ENCODE measurements at places on chromosomes 5 and 9.

DNA sequence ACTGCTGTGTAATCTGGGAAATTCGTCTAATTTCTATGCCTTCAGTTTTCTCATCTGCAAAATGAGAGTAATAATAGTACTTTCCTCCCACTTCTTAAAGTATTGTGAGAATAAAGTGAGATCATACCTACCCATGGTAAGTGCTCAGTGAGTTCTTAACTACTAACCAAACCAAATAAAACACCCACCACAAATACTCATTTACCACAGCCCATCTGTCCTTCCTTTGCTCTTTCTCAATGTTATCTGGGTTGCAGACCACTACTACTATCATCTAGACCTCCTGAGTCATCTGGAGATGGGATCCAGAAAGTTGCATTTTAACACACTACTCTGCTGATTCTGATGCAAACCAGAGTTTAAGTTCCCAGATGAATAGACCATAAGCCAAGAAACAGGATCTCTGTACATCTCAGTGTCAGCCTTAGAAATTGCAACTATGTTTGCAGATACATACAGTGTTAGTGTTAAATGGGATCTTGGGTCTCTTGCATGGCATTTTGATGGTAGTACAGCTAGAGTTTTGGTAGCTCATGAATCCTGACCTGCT, 105.4 kb upstream of the ATP10B start:
- no peak for DNase-seq

DNA sequence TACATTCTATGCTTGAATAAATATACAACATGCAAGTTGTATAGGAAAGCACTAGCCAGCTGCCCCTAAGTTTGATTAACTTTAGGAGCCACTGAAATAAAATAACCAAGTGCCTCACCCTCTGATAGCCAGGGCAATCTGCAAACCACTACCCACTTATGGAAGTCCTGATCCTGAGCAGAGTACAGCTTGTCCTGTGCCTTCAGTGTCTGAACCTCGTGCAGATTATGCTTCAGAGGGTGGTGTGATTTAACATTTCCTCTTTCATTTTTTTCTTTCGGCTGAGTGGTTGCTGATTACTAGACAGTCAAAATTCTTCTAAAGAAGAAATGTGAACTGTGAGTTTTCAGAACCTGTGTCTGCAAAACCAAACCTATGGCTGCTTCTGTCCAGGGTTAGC, 327.7 kb downstream of the PIK3R1 start:
- no peak for DNase-seq

- no peak for DNase-seq
Observed at GRCh38 chr5:124956471-124957029, 210.1 kb upstream of the ZNF608 start.

DNA sequence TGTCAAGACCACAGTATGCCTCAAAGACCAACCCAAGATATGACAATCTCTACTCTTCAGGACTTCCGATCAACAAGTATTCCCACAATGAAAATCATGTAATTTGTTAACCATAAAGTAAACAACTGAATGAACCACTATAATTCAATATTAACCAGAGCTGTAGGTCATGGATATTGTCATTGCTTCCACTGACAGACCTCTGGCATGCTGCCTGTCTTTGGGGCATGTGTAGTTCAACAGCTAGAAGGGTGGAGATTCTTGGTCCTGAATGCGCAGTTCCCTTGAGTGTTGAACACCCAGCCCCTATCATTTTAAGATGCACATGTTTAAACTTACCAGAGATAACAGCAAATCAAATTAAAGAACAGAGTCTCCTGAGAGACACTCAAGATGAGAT, 283.0 kb downstream of the CEMIP2 start:
- no peak for DNase-seq

- peak; percentile 33 for DNase-seq
Observed at GRCh38 chr9:114501796-114502682, 3.2 kb downstream of the WHRN start.

GRCh38 chr9:135101926-135102325, 14.5 kb downstream of the OLFM1 start:
- DNase-seq: no peak

DNA sequence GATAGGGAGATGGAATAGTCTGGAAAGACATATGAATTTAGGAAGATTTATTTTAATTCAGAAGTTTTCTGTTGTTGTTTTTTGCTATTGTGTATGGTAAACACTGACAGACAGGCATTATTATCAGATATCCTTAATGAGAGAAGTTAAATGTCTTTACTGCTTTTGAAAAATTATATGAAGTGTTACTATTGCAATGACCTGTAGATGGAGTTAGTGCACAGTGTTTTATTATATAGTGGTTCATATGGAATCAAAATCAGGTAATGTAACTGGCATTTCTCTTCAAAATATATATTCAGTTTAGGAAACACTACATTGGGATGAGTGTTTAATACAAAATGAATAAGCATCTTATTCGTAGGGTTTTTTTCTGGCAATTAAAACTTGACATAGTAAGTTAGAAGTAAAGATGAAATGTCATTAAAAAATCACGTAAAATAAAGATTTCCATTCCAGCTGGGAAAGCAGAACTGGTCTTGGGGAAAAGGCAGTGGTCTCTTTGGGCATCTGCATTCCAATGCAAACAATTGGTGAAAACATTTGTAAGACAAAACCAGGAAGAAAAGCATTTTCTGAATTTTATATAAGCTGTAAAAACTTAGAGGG, 3.9 kb downstream of the GABRA1 start:
- DNase-seq: no peak

DNA sequence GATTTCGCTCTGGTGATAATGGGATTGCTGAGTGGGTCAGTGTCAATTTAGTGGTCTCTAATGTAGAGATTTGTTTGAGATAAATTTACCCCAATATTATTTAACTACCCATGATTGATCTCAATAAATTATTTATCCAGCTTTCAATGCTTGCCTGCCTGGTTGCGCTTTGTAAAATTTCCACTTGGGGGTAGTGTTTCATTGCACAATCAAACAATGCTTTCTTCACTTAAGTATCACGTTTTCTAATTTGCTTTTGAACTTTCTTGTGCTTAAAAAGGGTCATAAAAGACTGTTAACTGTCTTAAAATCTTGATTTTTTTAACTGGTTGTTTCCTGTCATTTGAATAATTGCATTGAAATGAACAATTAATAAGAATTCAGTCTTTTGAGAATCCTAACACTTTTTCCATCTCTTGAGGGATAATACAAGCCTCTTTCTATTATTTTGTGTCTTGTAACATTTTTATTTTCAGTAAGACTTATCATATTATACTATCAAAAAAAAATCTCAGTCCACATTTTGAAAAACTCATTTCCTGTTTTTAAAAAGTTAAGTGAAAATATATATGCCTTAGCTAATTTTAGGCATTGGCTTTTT, 18.7 kb downstream of the HSD17B4 start:
- DNase-seq: no peak

DNA sequence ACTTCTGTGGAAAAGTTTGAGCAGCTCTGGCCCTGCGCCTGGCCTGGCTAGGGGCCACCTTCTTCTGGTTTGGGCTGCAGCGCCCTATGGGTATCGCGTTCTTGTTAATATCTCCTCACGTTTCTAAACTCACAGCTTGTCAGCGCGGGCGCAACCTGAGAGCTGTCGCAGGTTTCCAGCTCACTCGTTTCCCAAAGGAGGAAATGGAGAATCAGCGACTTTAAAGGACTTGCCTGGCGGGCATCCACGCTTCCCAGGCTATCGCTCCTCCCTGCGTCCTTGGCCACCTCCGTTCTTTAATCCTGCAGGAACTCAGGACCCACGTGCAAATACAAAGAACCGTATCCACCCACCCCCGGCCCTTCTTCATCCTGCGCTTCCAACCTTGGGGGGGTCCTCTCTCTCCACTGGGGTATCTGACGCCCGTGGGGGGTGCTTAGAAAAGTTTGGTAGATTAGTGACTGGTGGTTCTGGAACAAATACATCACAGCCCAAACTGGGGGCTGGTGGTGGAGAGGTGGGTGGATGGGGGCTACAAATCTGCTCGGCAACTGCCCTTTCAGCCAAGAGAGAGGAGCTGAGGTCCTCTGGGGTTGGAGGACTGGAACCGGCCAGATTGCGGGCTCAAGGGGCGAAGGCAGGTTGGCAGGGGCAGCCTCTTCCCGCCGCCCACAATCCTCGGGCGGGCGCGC, 578 bp upstream of the PSAT1 start:
- DNase-seq: no peak

DNA sequence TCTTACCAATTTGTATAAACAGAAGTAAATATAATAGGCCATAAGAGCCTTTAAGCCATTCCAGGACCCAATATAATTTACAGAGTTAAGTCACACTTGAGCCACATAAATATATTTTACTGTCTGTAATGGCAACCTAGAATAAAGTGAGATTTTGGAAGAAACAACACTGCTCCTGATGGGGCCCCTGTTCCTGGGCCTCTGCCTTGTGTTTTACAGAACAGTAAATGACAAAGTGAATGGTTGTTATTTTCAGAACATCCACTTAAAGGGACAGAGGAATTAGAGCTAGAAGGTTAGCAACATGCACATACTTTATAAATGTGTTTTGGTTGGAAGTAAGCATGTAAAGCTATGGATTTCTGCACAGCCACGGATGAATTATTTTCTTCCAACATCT, 3.6 kb downstream of the PTGER4 start:
- DNase-seq: no peak

GRCh38 chr9:124372038-124372437, 43.2 kb downstream of the PSMB7 start:
- no peak for DNase-seq

DNA sequence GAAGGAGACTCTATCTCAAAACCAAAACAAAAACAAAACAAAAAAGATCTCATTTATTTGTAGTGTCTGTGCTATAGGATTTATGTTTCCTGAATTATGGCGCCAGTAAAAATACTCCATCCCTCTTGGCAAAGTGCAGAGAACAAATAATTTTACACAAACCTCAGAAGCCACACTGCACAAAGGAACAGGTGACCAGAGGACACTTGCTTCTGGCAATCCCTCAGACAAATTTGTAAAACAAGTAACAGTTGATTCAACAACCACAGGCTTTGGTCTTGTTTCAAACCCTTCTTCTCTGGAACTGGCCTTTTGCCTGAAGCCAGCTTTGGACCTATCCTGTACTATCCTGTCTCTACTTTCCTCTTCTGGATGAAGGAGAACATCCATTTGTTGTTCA, 502.1 kb downstream of the DMAC1 start:
- DNase-seq: no peak

- DNase-seq: no peak
Observed at GRCh38 chr9:5112109-5112592, 73.3 kb downstream of the INSL6 start.

- no peak for DNase-seq
Observed at GRCh38 chr5:45042283-45042682, 233.5 kb downstream of the MRPS30 start.

- DNase-seq: no peak
Observed at GRCh38 chr9:86821006-86821845, 126.1 kb downstream of the GAS1 start.

DNA sequence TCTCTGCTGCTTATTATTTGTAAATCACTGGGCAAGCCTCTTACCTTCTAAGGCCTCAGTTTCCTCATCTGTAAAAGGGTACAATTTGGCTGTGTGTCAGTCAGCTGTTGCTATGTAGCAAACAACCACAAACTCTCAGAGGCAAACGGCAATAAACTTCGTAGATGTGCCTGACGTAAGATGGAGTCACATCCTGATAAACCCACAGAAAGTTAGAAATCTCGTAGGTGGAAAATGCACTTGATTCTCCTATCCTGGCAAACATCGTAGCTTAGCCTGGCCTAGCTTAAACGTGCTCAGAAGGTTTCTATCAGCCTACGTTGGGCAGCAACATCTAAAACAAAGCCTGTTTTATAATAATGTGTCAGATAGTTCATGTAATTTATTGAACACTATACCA, 35.0 kb upstream of the UNC5A start:
- no peak for DNase-seq

DNA sequence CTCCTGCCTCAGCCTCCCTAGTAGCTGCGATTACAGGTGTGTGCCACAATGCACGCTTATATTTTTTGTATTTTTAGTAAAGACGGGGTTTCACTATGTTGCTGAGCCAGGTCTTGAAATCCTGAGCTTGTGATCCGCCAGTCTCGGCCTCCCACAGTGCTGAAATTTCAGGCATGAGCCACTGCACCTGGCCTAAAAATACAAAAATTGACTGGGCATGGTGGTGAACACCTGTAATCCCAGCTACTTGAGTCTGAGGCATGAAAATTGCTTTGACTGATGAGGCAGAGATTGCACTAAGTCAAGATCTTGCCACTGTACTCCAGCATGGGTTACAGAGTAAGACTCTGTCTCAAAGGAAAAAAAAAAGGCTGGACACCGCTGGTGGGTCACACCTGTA, 13.1 kb upstream of the DYNC2I2 start:
- DNase-seq: no peak

DNA sequence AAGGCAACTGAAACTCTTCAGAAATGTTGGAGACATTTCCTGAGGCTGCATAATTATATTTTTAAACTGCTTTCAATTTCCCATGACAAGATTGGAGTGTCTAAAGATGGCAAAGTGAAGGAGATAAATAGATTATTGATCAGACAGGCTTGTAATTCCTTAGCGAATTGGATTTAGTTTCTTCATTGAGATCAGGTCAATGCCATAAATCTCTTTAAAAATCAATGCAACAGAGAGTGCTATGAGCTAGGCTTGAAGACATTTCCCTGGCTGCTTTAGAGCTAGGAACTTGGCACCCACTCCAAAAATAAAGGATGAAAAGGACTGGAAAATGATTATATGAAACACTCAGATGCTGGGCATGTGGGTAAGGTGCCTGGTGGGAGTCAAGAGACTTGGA, 828.4 kb downstream of the TLR4 start:
- no peak for DNase-seq

DNA sequence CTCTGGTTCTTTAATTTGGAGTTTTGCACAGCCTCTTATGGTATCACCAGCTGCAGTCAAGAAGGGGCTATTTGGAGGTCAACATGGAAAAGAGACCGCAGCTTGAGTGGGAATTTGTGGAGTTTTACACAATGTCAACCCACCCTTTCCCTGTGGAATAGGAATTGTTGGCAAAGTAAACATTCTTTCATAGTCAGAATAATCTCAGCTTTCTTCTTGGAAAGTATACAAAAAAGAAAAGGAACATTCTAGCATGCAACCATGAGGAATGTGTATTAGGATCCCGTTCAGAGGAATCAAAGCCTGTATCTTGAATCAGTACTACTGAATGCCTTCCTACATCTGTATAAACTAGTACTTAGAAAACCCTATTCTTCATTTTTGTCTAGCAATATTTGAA, 107.6 kb downstream of the LURAP1L start:
- no peak for DNase-seq

DNA sequence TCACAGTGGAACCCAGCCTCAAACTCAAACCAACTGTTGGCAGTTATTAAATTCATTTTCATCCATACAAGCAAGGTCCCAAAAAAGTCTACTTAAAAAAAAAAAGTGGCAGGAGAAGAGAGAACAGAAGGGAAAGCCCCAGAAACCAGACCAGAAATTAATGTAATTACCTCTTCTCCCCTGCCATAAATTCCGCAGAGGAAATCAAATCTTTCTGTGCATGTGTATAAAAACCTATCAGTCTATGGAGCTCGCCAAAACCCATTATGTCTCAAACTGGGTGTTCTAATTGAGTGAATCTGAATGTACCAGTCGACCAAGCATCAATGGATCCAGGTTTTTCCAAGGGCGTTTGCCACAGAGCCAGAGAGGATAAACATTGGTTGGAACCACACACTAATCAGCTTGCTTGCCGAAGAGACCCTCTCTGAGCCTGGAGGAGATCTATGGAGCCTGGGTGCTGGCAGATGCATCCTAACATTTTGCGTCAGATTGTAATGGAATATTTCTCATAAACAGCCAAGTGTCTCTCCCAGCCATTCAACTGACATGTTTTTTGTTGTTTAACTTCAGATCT, 7.9 kb upstream of the HAND1 start:
- DNase-seq: no peak

All from SHP77 (cell line).